Endodermal cell (in vitro differentiated cells): ENCODE measurements at places on chromosomes 11 and 22. TPM values are rescaled to one million over a fixed set of nuclear protein-coding genes. Genes with fewer than 3 reads are reported as not detected.
A peak's percentile ranks its signal among the peaks of the same experiment; 100 is the strongest.

Gene TSPAN18
- total RNA-seq: 22.3 and 28.7 TPM in 2 replicates

Gene OR51E2
- not detected in 2 replicates for total RNA-seq

Gene OR52I1
- total RNA-seq: not detected in 3 replicates

Gene OR51I1
- total RNA-seq: not detected in 2 replicates

Gene UPK2
- not detected in 2 replicates for total RNA-seq

- H3K36me3 ChIP-seq: no peaks in the 10 kb centered on the region
- H3K4me3 ChIP-seq: no peak overlapping the region
- H3K27ac ChIP-seq: no peak overlapping the region
- no peak for DNase-seq
Observed at GRCh38 chr11:14566331-14567063, 46.3 kb upstream of the PSMA1 start.

DNA sequence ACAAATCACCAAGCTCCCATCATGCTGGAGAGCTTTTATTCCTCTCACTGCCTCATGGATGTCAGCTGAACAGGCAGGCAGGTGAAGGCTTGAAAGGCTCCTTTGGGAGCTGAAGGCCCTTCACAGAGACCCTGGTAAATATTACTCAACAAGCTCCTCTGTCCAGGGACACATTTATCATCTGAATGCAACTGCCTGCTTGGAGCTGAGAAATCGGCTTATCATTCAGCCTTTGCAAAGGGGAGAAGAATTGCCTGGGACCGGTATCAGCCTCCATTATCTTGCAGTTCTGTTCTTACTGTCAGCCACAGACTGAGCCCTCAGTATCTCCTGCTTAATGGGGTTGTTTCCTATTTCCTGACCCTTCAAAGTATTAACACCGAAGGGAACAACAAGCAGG lies 113.8 kb upstream of the PITPNB start:
- H3K36me3 ChIP-seq: no peaks in the 10 kb centered on the region
- H3K4me1 ChIP-seq: peaks cover 11% of the 10 kb centered on the region
- no peaks in the 10 kb centered on the region for H3K27me3 ChIP-seq
- DNase-seq: peak; percentile 39
- no peak overlapping the region for H3K4me3 ChIP-seq

GRCh38 chr22:44012162-44012561 lies 11.9 kb upstream of the PARVB start:
- DNase-seq: no peak
- H3K4me3 ChIP-seq: no peak overlapping the region
- H3K4me1 ChIP-seq: no peaks in the 10 kb centered on the region
- H3K27me3 ChIP-seq: no peaks in the 10 kb centered on the region
- H3K27ac ChIP-seq: no peak overlapping the region

DNA sequence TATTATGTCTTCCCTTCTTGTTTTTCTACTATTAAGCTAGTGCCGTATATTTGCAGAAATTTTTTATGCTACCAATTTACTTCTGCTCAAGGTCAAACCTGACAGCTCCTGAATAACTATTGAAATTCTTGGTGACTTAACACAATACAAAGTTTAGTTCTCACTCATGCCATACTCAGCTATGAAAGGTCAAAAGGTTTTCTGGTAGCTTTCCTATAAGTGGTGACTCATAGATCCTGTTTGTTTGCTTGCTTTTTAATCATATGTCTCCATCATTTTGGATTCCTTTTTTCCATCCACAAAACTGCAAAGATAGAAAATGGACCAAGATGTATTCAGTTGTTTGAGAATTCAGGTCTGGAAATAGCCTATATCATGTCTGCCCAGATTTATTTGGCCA lies 855.8 kb upstream of the LRRC4C start:
- no peak for DNase-seq
- H3K4me1 ChIP-seq: no peaks in the 10 kb centered on the region
- no peak overlapping the region for H3K4me3 ChIP-seq
- H3K27me3 ChIP-seq: no peaks in the 10 kb centered on the region

- H3K36me3 ChIP-seq: no peaks in the 10 kb centered on the region
- H3K4me1 ChIP-seq: no peaks in the 10 kb centered on the region
- no peak overlapping the region for H3K27ac ChIP-seq
- H3K27me3 ChIP-seq: no peaks in the 10 kb centered on the region
Observed at GRCh38 chr11:10670099-10670498, 23.5 kb downstream of the IRAG1 start.

DNA sequence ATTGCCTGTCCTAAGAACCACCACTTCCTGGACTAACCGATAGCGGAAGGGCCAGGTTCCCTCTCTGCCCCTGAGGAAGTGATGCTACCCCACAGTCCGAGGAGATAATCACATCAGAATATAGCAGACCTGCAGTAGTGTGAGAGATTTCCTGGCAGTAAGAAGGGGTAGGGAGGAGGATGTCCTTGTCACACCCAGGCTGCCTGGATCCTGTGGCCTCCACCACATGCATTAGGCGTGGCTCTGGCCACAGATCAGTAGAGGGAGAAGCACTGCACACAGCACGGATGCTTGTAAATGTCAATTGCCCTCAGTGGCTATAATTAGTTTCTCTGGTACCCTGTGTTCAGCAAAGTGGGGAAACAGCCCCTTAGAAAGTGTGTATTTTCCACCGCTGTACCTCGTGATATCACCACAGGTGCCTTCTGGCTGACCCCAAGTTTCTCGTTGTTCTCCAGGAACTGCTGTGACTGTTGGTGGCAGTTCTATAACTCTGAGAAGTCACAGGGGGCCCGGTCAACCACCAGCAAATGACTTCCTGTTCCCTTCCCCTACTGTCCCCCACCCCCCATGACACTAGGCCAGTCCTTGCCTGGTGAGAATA lies 61.8 kb downstream of the UBASH3B start:
- H3K27ac ChIP-seq: no peak overlapping the region
- no peaks in the 10 kb centered on the region for H3K27me3 ChIP-seq
- H3K4me3 ChIP-seq: no peak overlapping the region
- no peak for DNase-seq
- no peaks in the 10 kb centered on the region for H3K36me3 ChIP-seq

GRCh38 chr11:88188932-88189253 lies 13.7 kb upstream of the RAB38 start:
- no peak for DNase-seq
- no peaks in the 10 kb centered on the region for H3K27me3 ChIP-seq
- no peak overlapping the region for H3K4me3 ChIP-seq

DNA sequence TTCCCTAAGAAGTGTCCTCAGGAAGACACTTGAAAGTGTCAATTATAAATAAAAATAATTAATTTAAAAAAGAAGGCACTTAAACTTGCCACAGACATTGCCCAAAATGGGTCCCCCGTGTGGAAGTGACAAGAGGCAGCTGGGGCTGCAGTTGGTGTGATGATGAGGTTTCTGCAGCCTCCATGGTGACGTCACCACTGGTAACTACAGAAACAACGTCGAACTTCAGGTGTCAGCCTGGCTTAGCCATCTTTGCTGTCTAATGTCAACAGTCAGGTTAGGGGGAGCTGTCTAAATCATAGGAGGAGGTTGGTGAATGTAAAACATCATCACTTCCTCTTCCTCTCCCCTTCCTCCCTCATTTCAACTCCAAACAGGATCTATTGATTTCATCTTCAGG lies 328.6 kb downstream of the MN1 start:
- no peak for DNase-seq
- no peak overlapping the region for H3K27ac ChIP-seq
- H3K4me1 ChIP-seq: peaks cover 4% of the 10 kb centered on the region
- peaks cover 18% of the 10 kb centered on the region for H3K27me3 ChIP-seq

- no peaks in the 10 kb centered on the region for H3K36me3 ChIP-seq
- no peak overlapping the region for H3K27ac ChIP-seq
- H3K4me1 ChIP-seq: no peaks in the 10 kb centered on the region
- DNase-seq: no peak
- peaks cover 13% of the 10 kb centered on the region for H3K27me3 ChIP-seq
- H3K4me3 ChIP-seq: no peak overlapping the region
Observed at GRCh38 chr11:33994937-33995336, 56.6 kb upstream of the CAPRIN1 start.

DNA sequence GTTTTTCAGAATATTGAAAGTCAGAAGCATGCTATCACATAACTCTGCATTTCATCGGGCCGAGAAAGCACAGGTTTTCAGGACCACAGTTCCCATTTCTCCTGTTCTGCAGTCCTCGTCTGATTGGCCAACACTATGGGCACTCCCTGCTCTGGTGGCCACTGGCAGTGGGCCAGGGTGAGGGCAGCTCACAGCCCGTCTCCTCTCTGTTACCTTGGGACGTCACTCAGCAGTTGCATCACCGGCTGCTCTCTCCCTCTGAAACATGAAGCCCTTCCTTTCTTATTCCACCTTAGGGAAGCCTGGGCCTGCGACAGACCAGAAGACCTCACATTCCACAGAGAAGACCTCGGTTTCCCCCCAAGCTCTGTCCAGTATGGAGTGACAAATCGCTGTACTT lies 11.4 kb upstream of the MICAL3 start:
- no peak overlapping the region for H3K27ac ChIP-seq
- H3K4me3 ChIP-seq: no peak overlapping the region
- DNase-seq: no peak
- H3K27me3 ChIP-seq: no peaks in the 10 kb centered on the region
- H3K4me1 ChIP-seq: no peaks in the 10 kb centered on the region

- DNase-seq: no peak
- H3K36me3 ChIP-seq: no peaks in the 10 kb centered on the region
- no peak overlapping the region for H3K4me3 ChIP-seq
- H3K27me3 ChIP-seq: no peaks in the 10 kb centered on the region
Observed at GRCh38 chr11:69141742-69142141, 14.0 kb upstream of the SMIM38 start.

DNA sequence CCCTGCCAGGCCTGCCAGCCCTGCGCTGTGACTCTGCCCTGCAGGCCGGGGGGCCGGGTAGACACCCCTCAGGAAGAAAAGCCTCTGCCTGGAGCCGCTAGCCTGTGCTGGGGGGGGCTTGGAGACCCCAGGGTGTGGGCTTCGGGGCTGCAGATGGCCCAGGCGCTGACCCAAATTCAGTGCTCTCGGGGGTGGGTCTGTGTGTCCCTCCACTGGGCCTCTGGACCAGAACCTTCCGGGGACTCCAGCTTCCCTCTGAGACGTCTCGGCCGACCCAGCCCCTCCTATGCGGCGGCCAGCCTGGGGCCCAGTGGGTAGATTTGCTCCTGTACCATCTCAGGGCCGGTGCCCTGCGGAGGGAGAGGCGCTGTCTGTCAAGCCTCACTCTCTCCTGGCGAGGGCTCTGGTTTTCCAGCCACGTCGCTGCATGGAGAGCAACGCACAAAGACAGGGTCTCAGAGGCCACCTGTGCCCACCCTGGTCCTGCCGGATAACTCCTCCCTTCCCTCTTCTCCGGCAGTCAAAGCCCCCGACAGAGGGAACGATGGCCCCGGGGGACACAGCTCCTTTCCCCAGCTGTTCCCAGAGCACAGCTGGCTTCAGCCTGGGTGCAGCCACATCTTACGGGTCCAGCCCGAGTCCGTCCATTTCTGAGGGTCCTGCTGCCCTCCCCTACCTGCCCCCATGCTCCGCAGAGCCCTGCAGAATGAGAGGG lies 40.1 kb upstream of the TOLLIP start:
- no peak overlapping the region for H3K4me3 ChIP-seq
- H3K4me1 ChIP-seq: no peaks in the 10 kb centered on the region
- H3K27ac ChIP-seq: peak overlapping the region; percentile 99
- H3K36me3 ChIP-seq: no peaks in the 10 kb centered on the region
- no peak for DNase-seq

DNA sequence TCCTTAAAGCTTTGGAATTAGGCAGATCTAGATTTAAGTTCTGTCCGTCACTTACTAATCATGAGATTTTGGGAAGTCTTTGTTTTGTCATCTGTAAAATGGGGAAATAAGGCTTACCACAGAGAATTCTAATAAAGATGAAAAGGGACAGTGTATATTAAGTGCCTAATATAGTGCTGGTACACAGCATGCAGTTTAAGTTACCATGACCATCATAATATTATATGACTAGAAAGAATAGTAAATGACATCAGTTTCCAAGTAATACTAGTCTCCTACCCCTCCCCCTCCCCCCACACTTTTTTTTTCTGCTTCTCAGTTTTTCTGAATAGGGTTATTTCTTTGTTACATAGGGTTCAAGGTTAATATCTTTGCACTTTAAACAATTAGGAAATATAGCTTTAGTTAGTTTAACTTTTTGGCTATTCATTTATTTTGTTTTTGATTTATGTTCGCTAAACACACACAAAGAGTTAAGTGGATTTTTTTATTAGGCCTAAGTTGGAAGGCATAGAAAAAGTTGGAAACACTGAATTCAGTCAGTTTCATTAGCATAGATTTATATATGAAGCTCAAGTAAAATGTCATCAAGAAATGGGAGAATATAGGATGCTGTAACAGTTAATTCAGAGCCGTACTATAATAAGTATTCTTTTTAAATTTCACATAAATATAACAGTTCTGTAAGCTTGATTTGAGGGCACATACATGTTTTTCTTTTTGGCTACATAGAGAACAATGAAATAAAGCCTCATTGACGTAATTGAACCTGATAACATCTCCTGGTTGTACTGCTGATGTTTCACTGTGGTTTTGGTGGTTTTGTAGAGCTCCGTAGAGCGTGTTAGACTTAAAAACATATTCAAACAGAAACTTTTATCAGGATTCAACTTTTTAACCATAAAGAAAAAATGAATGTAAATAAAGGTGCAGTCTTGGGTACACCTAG lies 121.2 kb downstream of the PDE3B start:
- H3K36me3 ChIP-seq: no peaks in the 10 kb centered on the region
- peaks cover 41% of the 10 kb centered on the region for H3K27me3 ChIP-seq
- no peaks in the 10 kb centered on the region for H3K4me1 ChIP-seq
- DNase-seq: no peak
- H3K4me3 ChIP-seq: no peak overlapping the region

DNA sequence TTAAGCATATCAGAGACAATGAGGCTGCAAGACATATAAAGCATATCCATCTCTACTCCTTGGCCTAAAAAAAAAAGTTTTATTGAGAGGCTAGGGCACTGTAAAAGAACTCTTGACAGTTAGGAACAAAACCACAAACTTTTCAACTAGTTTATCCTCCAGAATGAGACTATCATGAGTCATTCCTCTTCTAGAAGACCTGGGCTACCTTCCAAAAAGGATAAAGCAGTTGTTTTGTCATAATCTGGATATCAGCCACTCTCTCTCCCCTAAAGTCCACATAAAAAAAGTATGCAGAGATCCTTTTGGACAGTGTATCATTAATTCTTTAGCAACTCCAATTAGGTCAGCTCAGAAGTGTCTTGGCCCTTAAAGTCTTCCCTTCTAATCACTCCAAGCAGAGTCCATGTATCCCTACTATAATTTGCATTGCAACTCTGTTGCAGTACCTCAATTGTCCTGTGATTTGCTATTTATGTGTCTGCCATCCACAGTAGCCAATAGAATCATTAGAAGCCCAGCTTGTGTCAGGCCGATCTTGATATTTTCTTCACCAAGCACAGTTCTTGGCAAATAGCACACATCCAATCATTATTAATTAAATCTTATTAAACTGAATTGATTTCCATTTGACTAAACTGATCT lies 10.4 kb downstream of the OR51T1 start:
- DNase-seq: no peak
- H3K27me3 ChIP-seq: peaks cover 4% of the 10 kb centered on the region
- H3K36me3 ChIP-seq: no peaks in the 10 kb centered on the region
- no peak overlapping the region for H3K27ac ChIP-seq
- H3K4me3 ChIP-seq: no peak overlapping the region
- H3K4me1 ChIP-seq: no peaks in the 10 kb centered on the region

GRCh38 chr22:45969414-45969799 lies 7.6 kb downstream of the WNT7B start:
- no peak overlapping the region for H3K4me3 ChIP-seq
- DNase-seq: peak; percentile 79
- no peaks in the 10 kb centered on the region for H3K4me1 ChIP-seq
- peaks cover 51% of the 10 kb centered on the region for H3K27me3 ChIP-seq
- no peaks in the 10 kb centered on the region for H3K36me3 ChIP-seq
- H3K27ac ChIP-seq: no peak overlapping the region
